Spleen (tissue), 13 donors: ENCODE measurements at places on chromosomes 2 and 18. TPM values are rescaled to one million over a fixed set of nuclear protein-coding genes. Genes with fewer than 3 reads are reported as not detected.

DNA sequence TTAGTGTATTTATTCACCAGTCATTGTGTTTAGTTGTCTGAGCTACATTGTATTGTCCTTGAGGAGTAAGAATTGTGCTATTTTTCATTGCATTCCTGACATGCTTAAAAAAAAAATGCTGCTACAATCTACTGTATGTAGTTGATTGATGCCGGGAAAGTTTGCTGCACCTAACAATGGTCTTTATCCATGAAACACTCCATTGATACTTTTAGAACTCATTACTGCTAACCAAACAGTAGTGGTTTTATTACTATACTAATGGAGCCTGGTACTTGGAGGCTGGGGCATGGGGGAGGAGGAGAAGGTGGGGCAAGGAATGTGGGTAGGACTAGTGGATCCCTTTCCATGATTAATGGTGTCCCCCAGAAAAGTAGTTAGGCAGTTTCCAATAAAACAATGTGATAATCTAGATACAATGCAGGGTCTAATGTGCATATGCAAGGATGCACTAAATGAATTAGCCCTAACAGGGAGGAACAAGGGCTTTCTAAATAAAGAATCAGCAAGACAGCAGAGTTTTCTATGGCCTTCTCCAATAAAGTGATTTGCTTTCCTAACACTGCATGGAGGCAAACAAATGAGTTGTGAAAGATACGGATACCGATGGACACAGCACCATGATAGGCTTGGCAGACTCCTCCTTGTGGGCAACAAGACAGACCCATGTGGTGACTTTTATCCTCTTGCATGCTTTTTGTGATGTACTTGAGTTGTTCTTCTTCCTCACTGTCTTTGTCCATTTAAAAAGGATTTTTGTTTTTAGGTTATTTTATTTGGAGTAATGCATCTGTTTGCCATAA lies 78.5 kb downstream of the FMNL2 start:
- H3K4me3 ChIP-seq = no peak overlapping the region
- no peak overlapping the region for H3K27ac ChIP-seq
- H3K4me1 ChIP-seq = peaks cover 3% of the 10 kb centered on the region
- no peak for DNase-seq
- no peaks in the 10 kb centered on the region for H3K27me3 ChIP-seq
- H3K36me3 ChIP-seq = no peaks in the 10 kb centered on the region

LCLAT1 gene
- total RNA-seq = 17.7 TPM

DNA sequence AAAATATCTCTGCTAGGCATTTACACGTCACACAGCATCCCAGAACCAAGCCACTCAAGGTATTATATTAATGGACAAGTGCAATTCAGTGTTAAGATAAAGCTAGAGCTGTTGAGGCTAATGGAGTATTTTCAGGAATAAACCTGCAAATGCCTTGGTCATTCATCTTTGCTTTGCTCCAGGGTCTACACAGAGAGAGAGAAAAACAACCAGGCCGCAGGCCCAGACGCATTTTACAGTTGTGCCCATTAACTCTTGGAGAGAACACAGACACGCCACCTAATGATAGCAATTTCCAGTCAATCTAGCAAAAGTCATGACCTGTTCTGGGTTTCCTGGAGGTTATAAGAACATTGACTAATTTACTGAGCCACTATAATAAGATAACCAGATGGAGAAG lies 829.3 kb downstream of the LRRTM4 start:
- H3K27ac ChIP-seq = no peak overlapping the region
- H3K27me3 ChIP-seq = no peaks in the 10 kb centered on the region
- no peaks in the 10 kb centered on the region for H3K36me3 ChIP-seq
- DNase-seq = no peak

DNA sequence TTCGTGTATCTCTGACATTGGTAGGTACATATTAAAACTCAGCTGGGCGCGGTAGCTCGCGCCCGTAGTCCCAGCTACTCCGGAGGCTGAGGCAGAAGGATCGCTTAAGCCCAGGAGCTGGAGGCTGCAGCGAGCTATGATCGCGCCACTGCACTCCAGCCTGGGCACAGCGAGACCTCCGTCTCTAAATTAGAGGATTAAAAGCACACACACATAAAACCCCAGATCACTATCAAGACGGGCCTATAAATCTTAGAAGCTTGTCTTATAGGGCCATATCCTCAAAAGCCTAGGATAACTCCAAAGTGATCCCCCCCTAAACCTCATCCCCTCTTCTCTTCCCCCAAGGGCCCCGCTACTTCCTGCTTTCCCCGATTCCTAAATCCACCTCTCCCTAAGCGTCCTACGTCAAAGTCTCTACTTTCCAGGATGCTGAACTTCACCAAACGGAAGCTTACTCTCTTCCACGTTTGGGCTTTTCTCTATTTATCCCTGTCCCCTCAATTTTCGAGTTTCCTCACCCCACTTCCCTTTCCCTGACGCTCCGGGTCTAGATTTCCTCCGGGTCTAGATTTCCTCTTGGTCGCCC lies 707 bp downstream of the KRCC1 start:
- peak; percentile 79 for DNase-seq
- no peaks in the 10 kb centered on the region for H3K27me3 ChIP-seq
- H3K4me3 ChIP-seq = peak overlapping the region; percentile 76
- no peaks in the 10 kb centered on the region for H3K36me3 ChIP-seq
- peaks cover 15% of the 10 kb centered on the region for H3K4me1 ChIP-seq
- peak overlapping the region; percentile 100 for H3K27ac ChIP-seq

DNA sequence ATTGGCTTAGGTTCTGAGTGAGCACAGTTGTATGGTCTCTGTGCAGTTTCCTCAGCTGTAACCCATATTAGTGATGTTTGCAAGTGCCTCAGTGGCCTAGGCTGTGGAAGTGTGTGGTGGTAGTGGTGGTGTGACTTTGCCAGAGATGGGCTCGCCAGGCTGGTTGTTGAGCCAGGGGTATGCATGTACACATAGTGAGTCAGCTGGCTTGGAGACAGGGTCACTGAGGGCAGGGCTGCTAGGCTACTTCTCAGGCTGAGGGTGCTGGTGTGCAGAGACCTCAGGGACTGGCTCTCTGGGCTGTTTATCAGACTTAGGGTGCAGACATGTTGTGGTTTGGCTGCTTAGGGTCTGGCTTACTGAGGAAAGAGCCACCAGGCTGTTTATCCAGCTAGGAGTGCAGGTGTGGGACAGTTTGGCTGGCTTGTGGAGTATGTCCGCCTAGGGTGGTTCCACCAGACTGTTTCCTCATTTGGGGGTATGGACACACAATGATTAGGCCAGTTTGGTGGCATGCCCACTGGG lies 15.0 kb downstream of the APLF start:
- no peaks in the 10 kb centered on the region for H3K4me1 ChIP-seq
- H3K4me3 ChIP-seq = no peak overlapping the region
- no peak for DNase-seq
- H3K27ac ChIP-seq = no peak overlapping the region

GRCh38 chr18:63071701-63072141 lies 247.8 kb downstream of the BCL2 start:
- no peak overlapping the region for H3K27ac ChIP-seq
- no peaks in the 10 kb centered on the region for H3K36me3 ChIP-seq
- DNase-seq = no peak
- H3K27me3 ChIP-seq = no peaks in the 10 kb centered on the region
- peaks cover 16% of the 10 kb centered on the region for H3K4me1 ChIP-seq

- no peaks in the 10 kb centered on the region for H3K27me3 ChIP-seq
- no peak for DNase-seq
- no peak overlapping the region for H3K27ac ChIP-seq
- no peaks in the 10 kb centered on the region for H3K36me3 ChIP-seq
These were observed 564.6 kb upstream of the PKDCC start for GRCh38 chr2:41483226-41483625.

ACVR1 gene
- 13.2 TPM for total RNA-seq

DNA sequence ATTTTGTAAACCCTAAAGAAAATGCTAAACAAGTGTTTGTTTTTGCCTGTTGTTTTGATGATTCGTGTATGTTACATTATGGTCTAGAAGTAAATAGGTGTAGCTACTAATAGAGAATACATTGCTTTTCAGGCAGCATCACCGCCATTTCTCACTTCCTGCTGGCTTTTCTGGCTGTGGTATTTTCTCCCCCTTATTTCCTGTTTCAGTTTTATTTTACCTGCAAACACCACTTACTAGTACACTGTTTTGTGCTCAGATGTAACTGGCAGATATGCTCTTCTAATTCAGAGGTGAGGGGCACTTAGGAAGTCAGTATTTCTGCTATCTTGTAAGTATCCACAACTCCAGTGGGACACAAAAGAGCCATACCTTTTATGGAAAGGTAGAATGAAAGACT lies 38.1 kb upstream of the SLC3A1 start:
- DNase-seq = no peak
- no peaks in the 10 kb centered on the region for H3K27me3 ChIP-seq
- H3K4me1 ChIP-seq = peaks cover 18% of the 10 kb centered on the region
- H3K27ac ChIP-seq = peak overlapping the region; percentile 28
- H3K36me3 ChIP-seq = peaks cover 12% of the 10 kb centered on the region

- H3K27me3 ChIP-seq = no peaks in the 10 kb centered on the region
- H3K27ac ChIP-seq = peak overlapping the region; percentile 30
- no peak overlapping the region for H3K4me3 ChIP-seq
These were observed 92.0 kb upstream of the CYP1B1 start for GRCh38 chr2:38167968-38168350.

POTEC gene
- not detected for total RNA-seq

DNA sequence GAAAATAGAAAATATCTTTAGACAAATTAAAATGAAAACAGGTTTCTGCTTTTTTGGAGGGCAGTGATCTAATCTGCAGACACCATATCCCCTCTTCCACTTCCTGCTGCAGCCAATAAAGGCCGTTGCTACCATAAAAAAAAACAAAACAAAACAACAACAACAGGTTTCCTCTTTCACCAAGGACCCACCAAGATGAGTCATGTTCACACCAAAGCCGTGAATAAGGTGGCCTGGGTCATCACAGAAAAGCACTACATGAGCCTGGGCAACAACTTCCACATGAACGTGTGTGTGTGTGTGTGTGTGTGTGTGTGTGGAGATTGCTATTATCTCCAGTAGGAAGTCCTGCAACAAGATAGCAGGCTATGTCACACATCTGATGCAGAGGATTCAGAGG lies 24.8 kb upstream of the TFCP2L1 start:
- H3K27ac ChIP-seq = no peak overlapping the region
- no peaks in the 10 kb centered on the region for H3K4me1 ChIP-seq
- peaks cover 18% of the 10 kb centered on the region for H3K27me3 ChIP-seq
- DNase-seq = peak; percentile 23

- no peak overlapping the region for H3K27ac ChIP-seq
- H3K36me3 ChIP-seq = no peaks in the 10 kb centered on the region
- DNase-seq = no peak
- H3K4me3 ChIP-seq = no peak overlapping the region
- peaks cover 17% of the 10 kb centered on the region for H3K4me1 ChIP-seq
These were observed 54.1 kb downstream of the ADNP2 start for GRCh38 chr18:80163183-80163582.

RDH14 gene
- 16.7 TPM for total RNA-seq

GRCh38 chr2:69013840-69014821 lies 1.2 kb downstream of the ANTXR1 start:
- peaks cover 24% of the 10 kb centered on the region for H3K4me1 ChIP-seq
- H3K27me3 ChIP-seq = peaks cover 29% of the 10 kb centered on the region
- peak overlapping the region; percentile 4 for H3K27ac ChIP-seq
- no peak for DNase-seq

DNA sequence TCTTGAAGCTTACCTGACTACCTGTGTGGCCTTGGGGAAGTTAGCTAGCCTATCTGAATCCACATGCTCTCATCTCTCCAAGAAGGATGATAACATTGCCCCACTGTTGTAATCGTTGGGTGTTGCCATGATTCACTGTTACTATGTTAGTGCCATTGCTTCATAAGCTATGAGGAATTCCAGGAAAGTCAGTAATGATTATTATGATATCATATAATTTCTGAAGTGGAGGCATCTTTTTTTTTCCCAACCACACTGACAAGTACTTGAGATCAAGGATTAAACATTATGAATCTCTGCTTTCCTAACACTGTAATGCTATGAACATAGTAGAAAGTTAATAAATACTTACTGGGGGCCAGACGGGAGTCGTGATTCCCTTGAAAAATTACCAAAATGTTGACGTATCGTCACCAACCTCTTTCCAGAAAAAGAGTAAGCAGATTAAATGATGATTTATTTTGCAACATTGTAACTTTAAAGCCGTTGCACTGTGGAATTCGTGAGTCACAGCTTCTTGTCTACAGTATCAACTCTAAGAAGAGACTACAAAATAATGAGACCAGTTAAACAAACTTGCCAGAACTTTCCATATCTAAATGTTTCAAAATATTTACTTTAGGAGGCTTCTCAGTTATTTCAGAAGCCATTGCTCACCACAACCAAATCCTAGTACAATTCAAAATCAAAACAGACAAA lies 459.9 kb downstream of the PIK3C3 start:
- no peak for DNase-seq
- H3K4me1 ChIP-seq = no peaks in the 10 kb centered on the region
- no peaks in the 10 kb centered on the region for H3K27me3 ChIP-seq
- H3K4me3 ChIP-seq = no peak overlapping the region
- no peaks in the 10 kb centered on the region for H3K36me3 ChIP-seq

PIKFYVE gene
- 54.2 TPM for total RNA-seq

- H3K4me3 ChIP-seq = no peak overlapping the region
- no peak overlapping the region for H3K27ac ChIP-seq
- no peak for DNase-seq
- H3K4me1 ChIP-seq = no peaks in the 10 kb centered on the region
These were observed 23.6 kb downstream of the KCNE4 start for GRCh38 chr2:223075301-223076270.

CYP27C1 gene
- total RNA-seq = 0.07 TPM

PDE1A gene
- 7.8 TPM for total RNA-seq

VWA3B gene
- total RNA-seq = not detected

GRCh38 chr2:121303531-121304263 lies 18.7 kb upstream of the TFCP2L1 start:
- no peak overlapping the region for H3K27ac ChIP-seq
- no peaks in the 10 kb centered on the region for H3K36me3 ChIP-seq
- H3K4me3 ChIP-seq = no peak overlapping the region
- no peaks in the 10 kb centered on the region for H3K4me1 ChIP-seq
- peaks cover 39% of the 10 kb centered on the region for H3K27me3 ChIP-seq

GRCh38 chr2:68936427-68936826 lies 16.3 kb downstream of the GKN2 start:
- H3K27ac ChIP-seq = no peak overlapping the region
- peaks cover 8% of the 10 kb centered on the region for H3K4me1 ChIP-seq
- no peaks in the 10 kb centered on the region for H3K36me3 ChIP-seq
- H3K27me3 ChIP-seq = no peaks in the 10 kb centered on the region
- no peak for DNase-seq

- no peak overlapping the region for H3K27ac ChIP-seq
- DNase-seq = no peak
- no peaks in the 10 kb centered on the region for H3K4me1 ChIP-seq
These were observed 110.4 kb downstream of the CTIF start for GRCh38 chr18:48649231-48649630.

CHST9 gene
- 4.9 TPM for total RNA-seq
